ENCODE measurements at places on chromosomes 7 and 10.

- no peak for DNase-seq
Observed at GRCh38 chr10:119737823-119738222, 12.0 kb downstream of the INPP5F start.

GRCh38 chr7:50412973-50413372 is 37.2 kb downstream of the FIGNL1 start:
- DNase-seq = no peak

- DNase-seq = no peak
Observed at GRCh38 chr7:27215356-27215755, 15.5 kb upstream of the HOXA13 start.

- no peak for DNase-seq
Observed at GRCh38 chr10:77240706-77241349, 396.8 kb downstream of the KCNMA1 start.

DNA sequence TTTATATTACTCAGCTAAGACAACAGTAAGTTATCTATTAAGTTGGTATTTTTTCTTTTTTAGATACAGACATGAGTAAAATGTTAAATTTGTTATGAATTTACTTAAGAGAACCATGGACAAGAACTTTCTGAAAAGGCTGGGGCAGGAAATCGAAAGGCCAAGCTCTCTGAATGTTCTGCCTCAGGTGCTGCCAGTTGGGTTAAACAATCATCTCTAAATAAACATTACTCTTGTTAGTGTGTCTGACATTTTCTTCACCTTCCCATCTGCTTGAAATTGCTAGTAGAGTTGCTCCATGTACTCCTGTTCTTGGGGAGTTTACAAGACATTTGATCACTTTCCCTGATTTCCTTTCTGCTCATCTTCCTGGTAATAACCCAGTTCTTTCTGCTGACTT is 87.5 kb downstream of the ANKRD7 start:
- no peak for DNase-seq

- no peak for DNase-seq
Observed at GRCh38 chr7:138527746-138528223, 67.7 kb downstream of the TRIM24 start.

GRCh38 chr7:13179011-13179582 is 491.7 kb downstream of the ARL4A start:
- DNase-seq = no peak

GRCh38 chr7:106216517-106216922 is 68.3 kb downstream of the NAMPT start:
- DNase-seq = no peak

GRCh38 chr10:78600740-78601139 is 468.0 kb upstream of the ZMIZ1 start:
- peak; percentile 18 for DNase-seq

DNA sequence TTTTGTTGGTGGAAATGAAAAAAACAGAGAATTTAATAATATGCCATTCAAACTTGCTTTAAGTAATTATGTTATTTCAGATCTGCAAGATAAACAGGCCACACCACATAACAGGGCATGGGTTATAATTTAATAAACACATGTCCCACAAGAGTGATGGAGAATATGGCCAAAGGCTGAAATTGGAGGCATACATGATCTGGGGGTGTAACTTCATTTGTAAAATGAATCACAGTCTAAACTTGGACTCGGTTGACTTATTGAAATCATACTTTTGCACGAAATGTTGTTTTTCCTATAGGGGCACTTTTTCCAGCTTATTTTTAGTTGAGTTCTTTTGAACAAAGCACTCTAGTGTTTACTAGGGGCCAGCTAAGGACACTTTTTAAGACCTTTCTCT is 151.6 kb downstream of the TMEM26 start:
- DNase-seq = no peak

- DNase-seq = no peak
Observed at GRCh38 chr10:61408105-61408504, 45.1 kb downstream of the TMEM26 start.

DNA sequence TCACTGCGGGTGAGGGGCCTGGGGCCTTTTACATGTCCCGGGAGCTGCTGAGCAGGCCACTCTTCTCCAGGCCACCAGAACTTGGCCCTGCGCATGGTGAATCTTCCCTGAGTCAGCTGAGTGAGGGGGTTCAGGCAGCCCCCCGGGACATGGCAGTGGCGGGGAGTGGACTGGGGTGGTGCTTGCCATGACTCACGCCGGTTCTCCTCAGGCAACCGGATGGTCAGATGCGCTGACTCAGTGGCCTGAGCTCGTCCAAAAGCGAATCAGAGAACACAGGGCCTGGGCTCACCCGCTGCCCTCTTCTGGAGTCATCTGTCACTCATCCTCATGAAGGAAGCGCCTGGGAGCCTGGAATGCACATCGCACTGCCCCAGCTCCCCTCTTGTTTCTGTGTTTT is 33.5 kb downstream of the HTRA1 start:
- DNase-seq = no peak

DNA sequence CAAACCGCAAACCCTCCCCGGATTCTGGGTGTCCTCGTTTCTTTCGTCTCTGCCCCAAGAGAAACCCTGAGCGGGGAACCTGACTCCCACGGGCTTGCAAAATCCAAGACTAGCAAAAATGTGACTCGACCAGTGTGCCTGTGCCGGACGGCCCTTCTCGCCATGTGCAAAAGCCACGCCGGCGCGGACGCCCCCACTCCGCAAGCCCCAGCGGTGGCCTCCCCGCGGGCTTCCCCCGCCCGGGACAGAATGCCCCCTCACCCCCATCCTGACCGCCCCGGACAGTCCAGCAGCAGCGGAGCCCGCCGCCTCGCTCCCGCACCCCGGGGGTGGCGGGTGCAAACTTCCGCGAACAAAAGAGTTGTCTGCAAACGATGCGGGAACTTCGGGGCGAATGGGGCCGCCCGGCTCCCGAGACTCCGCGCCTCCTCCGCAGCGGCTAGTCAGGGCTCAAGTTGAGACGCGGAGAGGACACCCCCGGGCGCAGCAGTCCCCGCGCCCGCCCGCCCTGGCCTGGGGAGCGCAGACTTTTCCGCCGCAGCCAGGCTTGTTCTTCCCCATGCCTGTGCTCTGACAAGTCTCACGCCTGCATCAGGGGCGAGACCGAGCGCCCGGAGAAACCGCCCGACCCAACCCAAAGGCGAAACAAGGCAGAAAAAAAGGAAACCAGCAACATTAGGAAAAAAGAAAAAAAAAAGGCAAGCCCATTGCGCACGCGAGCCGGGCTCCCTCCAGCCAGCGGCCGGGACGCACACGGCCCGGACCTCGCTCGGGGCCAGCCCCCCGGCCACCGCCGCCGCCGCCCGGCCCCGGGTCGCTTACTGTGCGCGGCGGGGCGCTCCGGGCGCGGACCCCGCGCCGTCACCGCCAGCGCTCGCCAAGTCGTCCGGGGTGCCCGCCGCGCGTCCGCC is 732 bp downstream of the FAM53B start:
- DNase-seq = no peak

DNA sequence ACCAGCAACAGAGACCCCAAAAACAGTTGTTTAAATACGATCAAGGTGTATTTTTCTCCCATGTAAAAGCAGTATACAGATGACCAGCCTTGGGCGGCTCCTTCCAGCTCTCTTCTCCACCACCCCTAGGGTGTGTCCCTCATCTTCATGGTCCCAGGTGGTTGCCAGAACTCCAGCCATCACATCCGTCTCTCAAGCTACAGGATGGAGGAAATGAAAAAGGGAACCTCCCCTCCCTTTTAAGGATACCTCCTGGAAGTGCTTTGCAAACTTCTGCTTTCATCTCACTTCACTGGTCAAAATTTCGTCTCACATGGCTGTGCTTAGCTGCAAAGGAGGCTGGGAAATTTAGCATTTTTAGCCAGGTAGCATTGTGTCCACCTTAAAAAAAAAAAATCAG is 59.3 kb downstream of the C10orf105 start:
- DNase-seq = no peak

DNA sequence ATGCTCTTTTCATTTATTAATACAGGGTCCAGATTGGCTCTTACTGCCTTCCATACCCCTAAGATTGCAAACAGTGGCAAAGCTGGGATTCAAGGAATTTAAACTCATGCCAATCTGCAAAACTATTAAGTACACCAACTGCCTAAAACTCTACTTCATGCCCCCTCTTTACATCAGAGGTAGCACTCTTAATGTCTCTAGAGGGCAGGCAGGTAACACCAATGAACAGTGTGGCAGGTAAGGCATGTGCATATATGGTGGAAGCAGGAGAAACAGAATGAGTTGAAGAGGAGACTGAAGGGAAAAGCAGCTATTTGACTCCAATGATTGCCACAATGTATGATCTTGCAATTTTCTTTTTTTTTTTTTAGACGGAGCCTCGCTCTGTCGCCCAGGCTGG is 156.7 kb downstream of the BTAF1 start:
- DNase-seq = no peak

DNA sequence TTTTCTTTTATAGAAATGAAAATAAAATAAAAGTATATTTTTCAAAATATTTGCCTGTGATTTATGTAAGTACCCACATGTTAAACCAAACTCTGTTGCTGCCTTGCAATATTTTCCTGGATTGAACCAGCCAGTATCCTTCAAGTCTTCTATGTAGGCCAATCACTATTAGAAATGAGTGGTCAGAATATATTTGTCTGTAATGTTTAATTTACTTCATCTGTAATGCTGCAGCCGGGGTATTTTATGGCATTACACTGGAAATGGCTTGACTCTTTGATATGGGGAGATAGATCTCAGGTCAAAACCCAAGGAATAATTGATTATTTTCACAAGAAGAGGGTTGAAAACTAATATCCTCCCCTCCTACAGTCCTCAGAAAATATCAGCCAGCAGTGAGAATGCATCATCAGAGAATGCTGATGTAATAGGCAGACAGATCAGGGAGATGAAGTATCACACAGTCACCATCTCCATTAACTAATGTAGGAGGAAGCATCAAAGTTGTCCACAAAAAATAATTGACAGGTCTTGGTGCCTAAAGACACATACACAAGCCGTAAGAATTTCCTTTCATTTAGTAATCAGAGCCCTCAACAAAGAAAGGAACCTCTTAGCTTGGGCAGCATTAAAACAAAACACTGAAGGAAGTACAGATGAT is 82.5 kb downstream of the VWDE start:
- no peak for DNase-seq

DNA sequence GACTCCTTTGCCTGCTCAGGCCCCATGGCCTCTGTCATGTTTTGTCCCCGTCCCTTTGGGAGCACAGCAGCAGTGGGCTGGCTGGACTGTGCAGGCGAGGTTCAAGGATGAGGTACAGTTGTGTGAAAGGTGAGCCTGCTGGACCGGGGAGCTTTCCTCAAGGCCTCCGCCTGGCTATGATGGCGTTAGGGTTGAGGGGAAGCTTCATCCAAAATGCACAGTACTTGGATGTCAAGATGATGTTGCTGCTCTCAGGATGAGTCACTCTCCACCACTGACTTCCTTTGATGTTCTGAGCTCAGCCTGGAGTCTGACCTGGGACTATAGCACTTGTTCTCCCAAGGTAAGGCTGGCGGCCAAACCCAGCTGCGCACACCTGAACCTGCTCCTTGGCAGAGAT is 152.7 kb upstream of the SHH start:
- DNase-seq = peak; percentile 55

DNA sequence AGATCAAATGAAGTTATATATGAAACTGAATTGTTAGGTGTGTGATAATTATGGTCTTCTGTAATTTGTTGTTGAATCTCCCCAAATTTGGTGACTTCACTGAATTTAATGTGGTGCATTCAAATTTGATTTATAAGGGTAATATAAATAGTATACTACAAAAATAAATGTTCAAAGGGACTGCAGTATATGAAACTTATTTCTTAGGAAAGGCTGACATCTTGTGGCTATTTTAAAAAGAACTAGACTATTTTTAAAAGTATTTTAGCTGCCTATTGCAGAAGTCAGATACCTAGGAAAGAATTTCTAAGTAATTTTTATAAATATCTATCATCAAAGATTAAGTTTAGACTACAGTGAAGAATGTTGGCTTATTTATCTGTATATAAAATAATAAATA is 36.6 kb downstream of the ATRNL1 start:
- no peak for DNase-seq

- no peak for DNase-seq
Observed at GRCh38 chr7:94382746-94383145, 11.9 kb upstream of the COL1A2 start.

- DNase-seq = no peak
Observed at GRCh38 chr10:74855027-74855426, 28.6 kb downstream of the KAT6B start.

- DNase-seq = no peak
Observed at GRCh38 chr10:86327954-86328725, 38.5 kb downstream of the GRID1 start.

GRCh38 chr10:113017376-113017775 is 67.3 kb downstream of the TCF7L2 start:
- no peak for DNase-seq

GRCh38 chr10:91200314-91201212 is 19.9 kb upstream of the PCGF5 start:
- DNase-seq = no peak

- no peak for DNase-seq
Observed at GRCh38 chr7:47153058-47153457, 428.9 kb downstream of the TNS3 start.

DNA sequence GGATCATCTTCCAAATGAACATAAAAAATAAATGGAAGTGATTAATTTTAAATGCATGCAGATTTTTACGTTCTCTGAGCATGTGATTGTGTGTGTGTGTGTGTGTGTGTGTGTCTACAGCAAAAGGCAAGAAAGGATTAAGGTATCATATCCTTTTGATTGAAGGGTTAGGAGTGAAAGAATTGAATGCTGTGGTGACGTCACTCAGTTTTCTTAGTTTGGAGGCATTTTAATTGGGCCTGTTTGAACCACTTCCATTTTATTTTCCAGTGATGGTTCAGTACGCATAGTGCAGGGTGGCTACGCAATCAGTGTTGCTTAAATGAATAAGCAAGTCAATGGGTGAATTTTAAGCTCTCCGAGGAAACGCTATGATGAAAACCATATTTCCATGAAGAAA is 31.3 kb downstream of the TACC2 start:
- no peak for DNase-seq

DNA sequence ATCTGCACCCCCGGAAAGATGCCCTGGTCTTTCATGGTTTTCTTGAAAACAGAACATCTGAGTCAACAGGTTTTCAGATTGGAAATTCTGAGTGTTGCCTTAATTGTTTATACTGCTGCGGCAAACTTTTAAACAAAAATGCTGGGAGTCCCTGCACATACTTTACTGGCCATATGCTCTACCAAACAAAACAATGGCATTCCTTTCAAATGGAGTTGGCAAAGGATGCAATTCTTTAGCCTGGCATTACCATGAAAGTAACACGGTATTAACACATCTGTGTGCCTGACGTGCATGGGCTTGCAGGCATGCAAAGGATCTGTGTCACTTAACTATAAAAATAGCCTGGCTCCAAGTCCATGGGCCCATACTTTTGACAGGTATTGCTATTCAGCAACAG is 4.2 kb downstream of the INHBA start:
- no peak for DNase-seq

DNA sequence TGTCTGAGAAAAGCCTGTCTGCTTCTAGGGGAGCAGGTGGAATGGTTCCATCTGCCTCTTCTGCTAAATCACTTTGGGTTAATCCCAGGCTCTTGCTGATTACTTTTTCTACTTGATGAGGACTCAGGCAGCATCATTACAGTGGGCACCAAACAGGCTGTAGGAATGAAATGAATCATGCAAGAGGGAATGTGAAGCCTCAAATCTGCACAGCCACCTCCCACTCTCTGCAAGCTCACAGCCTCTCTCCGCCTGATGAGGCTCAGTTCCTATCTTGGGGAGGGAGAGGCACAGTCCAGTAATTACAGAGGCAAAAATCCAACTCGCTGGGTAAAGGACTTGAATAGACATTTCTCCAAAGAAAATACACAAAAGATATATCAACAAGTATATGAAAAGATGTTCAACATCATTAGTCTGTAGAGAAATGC is 34.0 kb downstream of the HSPA12A start:
- DNase-seq = no peak

- no peak for DNase-seq
Observed at GRCh38 chr7:20352573-20353306, 22.0 kb downstream of the ITGB8 start.
